Muscle of arm (tissue), 14 donors: ENCODE measurements at places on chromosomes 16 and 17. TPM values are rescaled to one million over a fixed set of nuclear protein-coding genes. Genes with fewer than 3 reads are reported as not detected.

DNA sequence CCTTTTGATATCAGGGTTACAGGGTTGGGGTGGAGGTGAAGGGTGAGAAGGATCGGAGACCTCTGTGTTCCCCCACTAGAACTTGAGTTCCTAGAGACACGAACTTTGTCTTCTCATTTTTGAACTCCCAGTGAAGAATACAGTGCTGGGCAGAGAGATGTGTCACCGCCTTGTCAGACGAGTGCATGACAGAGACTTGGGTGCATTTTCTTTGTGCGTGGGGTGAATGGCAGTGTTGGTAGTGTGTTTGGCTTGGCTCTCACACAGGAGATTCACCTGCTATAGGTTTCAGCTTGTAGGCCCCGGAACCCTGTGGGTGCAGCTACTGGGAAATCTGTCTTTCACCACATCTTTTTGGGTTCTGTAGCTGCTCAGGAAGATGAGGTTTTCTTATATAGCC is 40.0 kb upstream of the CCR7 start:
- DNase-seq, result no peak

DNA sequence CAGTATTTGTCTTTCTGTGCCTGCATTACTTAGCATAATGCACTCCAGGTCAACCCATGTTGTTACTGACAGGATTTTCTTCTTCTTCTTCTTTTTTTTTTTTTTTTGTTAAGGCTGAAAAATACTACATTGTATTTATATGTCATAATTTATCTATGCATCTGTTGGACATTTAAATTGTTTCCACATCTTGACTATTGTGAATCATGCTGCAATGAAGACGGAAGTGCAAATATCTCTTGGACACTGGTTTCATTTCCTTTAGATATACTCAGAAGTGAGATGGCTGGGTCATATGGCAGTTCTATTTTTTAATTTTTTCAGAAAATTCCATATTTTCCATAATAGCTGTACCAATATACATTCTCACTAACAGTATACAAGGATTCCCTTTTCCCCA is 272.7 kb upstream of the PMFBP1 start:
- DNase-seq, result no peak

Gene PRAC1
- not detected for polyA plus RNA-seq

DNA sequence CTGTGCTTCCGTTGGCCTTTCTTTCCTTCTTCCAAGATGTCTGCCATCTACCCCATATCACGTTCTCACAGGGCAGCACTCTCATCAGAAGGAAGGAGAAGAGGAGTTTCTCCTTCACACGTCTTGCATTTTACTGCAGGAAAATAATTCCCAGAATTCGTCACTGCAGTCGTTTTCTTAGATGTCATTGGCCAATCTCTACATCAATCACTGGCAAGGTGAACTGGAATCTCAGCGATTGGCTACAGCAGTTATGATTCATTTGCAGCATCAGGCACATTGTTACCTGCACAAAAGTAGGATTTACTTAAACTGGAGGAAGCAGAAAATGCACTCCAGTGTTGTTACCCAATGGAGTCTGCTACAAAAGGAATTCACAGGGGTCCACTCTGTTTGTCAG is 277.2 kb upstream of the RBFOX1 start:
- no peak for DNase-seq

DNA sequence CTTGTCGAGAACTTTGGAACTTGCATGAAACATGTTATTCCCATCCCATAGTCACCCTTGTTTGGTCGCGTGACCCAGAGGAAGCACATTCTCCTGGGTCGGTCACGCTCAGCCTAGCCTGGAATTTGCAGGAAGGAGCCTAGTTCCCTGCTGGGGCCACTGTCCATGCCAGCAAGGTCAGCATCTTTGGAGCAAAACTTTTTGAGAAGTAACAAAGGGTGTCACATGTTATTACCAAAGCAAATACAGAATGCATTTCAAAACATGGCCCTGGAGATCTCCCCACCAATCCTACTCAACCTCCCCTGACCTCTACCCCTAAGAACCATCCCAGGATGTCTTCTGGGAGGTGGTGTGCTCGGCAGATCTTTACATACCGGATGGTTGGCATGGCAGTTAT is 26.2 kb upstream of the IRF8 start:
- DNase-seq, result no peak

Gene IRX5
- polyA plus RNA-seq, result 2.2 TPM

Gene HAS3
- 2.7 TPM for polyA plus RNA-seq

Gene KCNH6
- not detected for polyA plus RNA-seq
